ENCODE measurements at places on chromosomes 7 and 10.

GRCh38 chr7:31432176-31432575 is 81.7 kb upstream of the ITPRID1 start:
- DNase-seq = no peak

DNA sequence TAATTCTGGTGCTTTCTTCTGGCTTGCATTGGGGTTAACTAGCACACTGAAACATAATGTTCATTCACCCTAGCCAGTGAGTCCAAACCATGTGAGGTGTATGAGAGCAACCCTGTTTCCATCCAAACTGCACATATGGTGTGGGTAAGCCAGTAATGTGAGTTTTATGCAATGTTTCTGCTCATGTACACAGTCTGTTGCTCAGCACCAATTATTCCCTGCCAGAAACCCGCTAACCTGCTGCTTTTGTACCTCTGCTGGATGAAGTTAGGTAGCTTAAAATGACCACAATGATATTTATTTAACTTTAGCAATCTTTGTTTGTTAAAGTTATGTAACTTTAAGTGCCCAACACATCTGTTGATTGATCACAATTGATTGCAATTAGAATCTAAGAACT is 93.7 kb upstream of the RPA3 start:
- DNase-seq = no peak

DNA sequence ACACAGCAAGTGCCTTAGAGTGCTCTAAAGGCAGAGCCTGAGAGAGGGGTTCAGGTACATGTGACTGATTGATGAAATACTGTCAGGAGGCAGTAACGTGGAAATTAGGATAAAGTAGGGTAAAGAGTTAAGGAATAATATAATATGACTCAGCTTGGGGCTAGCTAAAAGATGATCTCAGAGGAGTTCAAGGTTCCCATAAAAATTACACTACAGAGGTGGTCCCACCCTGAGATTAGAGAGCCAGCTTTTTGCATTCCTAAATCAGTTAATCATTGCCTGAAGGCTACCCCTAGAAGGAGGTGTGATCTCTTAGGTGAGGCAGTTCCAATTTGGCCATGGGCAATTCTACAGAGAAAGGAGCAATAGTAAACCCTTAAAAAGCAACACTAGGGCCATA is 5.8 kb downstream of the LIPJ start:
- no peak for DNase-seq

GRCh38 chr7:79341902-79342301 is 111.6 kb downstream of the MAGI2 start:
- DNase-seq = no peak

DNA sequence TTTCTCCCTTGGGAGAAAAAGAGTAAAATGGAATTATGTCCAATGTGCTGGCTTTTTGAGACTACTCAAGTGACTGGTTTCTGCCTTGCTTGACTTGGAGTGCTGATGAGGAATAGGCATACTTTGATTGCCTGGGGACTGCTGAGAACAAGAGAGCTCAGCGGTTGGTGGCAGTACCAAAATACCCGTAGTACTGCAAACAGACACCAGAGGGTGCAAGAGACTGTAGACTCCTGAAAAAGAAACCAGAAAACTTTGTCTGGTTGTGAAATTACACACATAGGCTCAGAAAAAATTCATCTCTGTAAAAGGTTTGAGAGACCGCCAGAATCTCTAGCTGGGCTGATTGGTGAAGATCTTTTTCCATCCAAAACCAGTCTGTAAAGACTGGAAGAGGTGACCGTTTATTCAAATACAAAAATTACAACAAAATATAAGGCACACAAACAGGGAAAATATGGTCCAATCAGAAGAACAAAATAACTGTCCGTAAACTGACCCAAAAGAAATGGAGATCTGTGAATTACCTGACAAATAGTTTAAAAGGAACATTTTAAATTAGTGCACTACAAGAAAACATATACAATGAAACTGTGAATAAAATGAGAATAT is 18.5 kb downstream of the BICC1 start:
- no peak for DNase-seq

GRCh38 chr7:157932498-157933218 is 595.9 kb downstream of the DNAJB6 start:
- no peak for DNase-seq

DNA sequence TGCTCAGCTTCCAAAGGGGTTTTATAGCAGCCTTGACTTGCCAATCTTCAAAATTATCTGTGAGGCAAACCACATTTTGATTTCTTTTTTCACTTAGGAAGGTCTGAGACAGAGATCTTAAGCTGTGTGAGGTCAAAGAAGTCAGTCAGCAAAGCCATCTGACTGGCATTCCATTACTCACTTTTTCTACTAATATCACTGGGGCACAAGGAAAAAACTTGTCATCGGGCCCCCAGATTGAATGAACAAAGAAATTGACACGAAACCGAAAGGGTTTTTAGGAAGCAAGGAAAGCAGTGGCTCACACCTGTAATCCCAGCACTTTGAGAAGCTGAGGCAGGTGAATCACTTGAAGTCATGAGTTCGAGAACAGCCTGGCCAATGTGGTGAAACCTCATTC is 78.5 kb upstream of the FRMD4A start:
- DNase-seq = no peak

DNA sequence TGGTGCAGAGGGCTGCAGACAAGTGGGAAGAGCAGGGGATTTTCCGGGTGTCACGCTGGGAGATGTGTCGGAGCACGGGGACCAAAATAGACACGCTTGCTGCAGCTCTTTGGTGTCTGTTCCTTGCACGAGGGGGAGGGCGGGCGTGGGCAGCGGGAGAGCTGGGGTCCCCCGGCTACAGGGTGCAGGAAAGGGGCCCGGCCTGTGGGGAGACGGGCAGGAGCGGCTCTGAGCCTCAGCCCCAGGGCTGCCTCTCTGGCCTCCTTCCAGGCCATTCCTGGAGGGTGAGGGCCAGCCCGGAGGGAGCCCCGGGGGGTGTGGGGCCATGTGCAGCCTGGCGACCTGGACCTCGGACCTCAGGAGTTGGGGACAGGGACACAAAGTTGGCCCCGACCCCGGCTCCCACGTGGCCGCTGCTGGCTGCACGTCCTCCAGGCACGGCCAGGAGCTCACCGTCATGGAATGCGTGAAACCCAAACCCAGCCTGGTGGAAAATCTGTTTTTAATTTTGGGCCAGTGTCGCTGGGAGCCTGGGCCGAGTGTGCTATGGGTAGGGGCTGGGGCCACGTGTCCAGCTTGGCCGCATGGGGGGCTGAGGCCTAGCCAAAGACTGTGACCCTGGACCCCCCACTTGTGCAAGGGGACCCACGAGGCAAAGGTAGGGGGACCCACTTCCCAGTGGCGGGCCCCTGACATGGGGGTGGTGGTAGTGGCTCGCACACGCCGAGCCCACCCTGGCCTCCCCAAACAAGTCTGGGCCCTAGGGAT is 6.6 kb downstream of the TTYH3 start:
- DNase-seq = peak; percentile 40

DNA sequence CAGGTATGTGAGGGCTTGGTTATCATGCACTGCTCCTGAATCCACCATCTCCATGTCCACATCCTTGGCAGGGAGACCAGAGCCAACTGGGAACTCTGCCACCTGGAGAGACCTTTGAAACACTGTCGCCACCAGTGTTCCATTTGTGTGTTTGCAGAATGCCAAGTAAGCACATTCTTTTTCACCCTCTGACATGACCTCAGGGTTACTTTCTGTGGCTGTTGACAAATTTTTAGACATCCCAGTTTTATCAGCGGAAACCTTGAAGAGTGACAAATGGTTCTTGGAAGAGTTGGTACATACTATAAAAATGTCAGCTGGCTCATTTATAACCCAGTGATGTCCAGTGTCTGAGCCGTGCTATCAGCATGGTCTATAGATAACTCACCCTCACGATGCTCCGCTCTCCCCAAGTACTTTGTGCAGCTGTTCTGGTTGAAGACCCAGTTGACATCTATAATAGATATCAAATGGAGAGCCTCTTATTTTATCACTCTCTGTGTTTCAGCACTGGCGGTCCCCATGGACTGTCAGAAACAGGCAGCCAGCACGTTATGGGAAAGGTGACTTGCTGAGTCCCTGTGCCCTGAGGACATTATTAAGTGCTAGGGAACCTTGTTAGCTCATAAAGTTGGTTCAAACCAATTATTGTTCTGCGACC is 563.1 kb upstream of the GALNT17 start:
- DNase-seq = no peak

GRCh38 chr10:132551093-132551807 is 13.7 kb downstream of the INPP5A start:
- DNase-seq = no peak

GRCh38 chr7:1941464-1942242 is 271.6 kb downstream of the ELFN1 start:
- DNase-seq = no peak

DNA sequence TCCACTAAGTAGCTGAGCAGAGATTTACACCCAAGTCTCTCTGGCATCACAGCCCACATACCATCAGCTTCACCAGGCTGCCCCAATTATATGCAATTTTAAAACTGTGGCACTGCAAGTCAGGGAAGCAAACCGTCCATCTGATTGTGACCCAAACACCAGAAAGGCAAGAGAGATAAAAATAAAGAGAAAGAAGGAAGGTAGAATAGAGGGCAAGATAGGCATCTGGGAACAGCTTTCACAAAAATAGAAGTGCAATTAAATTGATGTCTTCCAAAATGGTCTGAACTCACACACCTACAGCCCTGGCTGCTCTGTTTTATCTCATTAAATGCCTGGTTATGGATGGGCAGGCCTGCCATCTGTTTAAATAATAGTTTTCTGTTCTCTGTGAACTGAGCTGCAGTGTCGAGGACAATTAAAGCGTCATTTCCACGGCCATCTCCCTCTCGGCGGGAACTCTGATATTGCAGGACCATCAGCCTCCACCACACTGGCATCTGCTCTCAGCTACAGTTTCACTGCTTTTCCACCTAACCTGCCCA is 509.1 kb downstream of the INHBA start:
- no peak for DNase-seq

- no peak for DNase-seq
Measured at GRCh38 chr7:132300599-132301277, 275.5 kb downstream of the PLXNA4 start.

DNA sequence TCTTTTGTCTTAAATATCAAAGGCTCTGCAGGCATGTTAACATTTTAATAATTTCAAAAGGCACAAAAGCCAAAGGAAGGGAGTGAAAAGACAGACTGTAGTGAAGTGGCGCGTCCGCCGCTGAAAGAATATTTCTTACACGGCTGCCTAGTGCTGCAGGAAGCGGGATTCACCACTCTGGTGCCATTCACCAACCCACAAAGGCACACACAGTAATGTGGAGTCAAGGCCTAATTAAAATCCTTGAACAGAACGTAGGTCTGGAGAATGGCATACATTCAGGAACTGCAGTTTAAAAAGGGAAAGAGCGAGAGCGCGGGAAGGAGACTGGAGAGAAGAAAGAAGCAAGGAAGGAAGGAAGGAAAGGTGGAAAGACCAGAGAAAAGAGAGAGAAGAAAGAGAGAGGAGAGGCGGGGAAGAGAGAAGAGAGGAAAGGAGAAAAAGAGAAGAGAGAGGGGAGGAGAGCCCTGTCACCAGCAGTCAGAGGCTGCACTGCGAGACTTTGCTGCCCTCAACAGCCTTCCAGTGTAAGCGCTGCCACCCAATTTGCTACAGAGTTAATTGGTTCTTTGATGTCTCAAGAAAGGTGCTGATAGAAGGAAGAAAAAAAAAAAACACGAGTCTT is 554.0 kb downstream of the MDFIC start:
- no peak for DNase-seq

GRCh38 chr7:31648288-31648687 is 38.7 kb upstream of the PPP1R17 start:
- DNase-seq = no peak

GRCh38 chr7:157827045-157827862 is 490.4 kb downstream of the DNAJB6 start:
- no peak for DNase-seq

- DNase-seq = no peak
Measured at GRCh38 chr10:70969188-70969587, 80.8 kb upstream of the PCBD1 start.

GRCh38 chr7:154910125-154910524 is 92.8 kb downstream of the PAXIP1 start:
- DNase-seq = no peak

DNA sequence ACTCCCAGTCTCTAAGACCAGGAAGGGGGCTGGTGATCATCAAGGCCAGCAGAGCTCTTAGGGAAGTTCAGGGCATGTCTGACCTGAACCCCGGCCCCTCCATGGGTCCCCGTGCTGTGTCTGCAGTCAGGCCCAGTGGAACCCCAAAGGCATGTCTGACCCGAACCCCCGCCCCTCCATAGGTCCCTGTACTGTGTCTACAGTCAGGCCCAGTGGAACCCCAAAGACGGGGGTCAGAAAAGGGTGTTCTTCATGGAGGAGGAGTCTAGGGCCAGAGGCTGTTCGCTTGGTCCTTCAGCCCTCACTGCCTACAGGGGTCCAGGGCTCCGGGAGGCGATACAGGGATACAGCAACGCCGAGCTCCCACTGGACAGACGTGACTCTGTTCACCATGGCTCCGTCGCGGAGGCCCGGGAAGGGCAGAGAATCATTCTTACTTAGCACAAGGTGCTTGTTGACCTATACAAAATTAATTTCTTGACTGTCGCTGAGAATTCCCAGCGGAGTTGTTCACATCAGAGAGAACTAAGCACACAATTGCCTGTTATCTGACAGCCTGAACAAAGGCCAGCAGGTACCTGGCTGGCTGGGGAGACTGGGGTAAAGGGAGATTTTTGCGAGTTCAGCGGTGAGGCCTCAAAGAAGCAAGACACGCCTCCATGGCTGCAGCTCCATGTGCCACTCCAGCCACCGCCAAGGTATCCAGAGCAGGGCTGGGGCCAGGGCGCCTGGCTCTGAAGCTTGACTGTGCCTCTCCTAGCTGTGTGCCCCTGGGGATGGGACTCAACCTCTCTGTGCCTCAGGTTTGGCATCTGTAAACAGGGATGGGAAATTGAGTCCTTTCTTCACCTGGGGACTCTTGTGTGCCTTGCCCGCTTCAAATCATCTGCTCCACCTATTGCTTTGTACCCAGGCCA is 26.8 kb downstream of the EN2 start:
- no peak for DNase-seq

DNA sequence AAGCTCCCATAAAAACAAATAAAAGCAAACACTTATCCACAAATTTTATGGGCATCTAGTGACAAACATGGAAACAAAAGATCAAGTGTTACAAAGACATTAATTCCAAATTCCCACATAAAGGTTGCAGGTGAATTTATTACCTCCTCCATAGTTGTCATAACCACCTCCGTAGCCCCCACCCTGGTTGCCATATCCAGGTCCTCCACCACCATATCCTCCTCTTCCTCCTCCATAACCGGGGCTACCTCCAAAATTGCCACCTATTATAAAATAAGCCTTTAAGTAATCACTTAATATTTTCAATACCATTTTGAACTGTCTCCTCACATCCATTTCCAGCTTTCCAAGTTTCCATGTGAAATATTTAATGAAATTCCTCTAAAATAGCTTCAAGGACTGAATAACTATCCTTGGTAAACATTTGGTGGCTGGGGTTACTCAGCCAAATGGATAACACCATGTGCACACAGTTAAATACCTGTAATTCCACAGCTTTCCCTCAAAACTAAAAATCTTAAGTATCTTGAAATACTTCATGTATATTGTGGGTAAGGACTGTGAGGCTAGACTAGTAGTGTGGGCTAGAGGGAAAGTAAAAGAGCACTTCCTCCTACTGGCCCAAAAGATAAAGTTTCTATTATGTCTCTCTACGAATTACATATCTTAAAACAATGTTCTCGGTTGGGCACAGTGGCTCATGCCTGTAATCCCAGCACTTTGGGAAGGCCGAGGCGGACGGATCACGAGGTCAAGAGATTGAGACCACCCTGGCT is 6.9 kb downstream of the HNRNPA2B1 start:
- DNase-seq = no peak

- DNase-seq = no peak
Measured at GRCh38 chr7:46059308-46060020, 138.4 kb upstream of the IGFBP3 start.

- no peak for DNase-seq
Measured at GRCh38 chr10:86347856-86348255, 18.7 kb downstream of the GRID1 start.

Data from occipital lobe (tissue), 3 donors.